ENCODE measurements at places on chromosomes 1 and 21.

DNA sequence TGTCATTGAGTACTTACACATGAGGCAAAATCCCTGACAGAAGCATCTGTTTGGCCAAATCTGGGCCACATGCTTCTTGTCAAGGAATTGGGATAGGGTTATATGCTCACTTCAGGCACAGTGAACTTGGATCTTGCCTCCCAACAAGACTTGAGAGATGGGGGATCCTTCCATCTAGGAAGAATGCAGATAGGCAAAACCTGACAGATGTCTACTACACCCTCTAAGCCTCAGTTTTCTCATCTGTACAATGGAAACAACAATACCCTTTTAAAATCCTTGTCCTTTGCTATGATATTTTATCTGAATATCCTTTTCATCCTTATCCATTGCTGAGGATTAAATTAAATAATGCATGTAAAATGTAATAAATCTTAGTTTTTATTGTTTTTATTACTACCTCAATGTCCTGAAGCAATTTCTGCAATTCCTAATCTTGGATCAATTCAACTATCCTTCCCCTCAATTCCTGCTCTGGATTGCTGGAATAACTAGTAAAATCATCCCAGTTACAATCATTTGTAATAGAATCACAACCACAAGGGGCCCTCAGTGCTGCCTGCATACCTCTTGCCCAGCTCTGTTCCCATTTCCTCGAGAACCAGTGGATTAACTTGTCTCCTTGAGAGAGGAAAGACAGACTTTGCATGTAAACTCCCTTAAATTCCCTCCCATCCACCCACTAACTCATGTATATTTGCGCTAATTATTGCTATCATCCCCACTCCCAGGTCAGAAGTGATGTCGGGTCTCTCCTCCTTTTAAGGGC lies 8.1 kb upstream of the XPR1 start:
- DNase-seq: no peak

DNA sequence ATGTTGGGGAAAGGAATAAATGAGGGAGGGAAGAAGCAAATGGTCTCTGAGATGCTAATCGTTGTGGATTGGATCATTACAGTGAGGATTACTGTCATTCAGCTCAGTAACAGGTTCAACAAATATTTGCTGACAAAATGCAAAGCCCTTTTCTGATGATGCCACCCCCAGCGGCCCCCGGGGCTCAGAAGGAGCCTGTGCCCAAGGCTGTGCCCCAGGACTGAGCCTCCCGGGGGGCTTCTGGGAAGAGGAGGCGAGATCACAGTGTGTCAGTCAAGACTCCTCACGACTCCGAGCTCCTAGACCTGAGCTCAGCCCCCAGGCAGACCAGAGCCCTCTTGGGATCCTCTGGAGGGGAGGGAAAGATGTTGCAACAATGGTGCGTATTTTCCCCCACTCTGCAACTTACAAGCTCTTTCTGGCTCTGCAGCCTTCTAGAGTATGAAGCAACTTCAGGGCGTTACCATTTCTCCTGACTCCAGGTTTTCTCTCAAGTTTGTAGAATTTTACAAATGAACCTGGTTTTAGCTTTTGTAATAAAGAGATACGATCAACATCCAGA lies 20.8 kb downstream of the EPHA8 start:
- DNase-seq: no peak

DNA sequence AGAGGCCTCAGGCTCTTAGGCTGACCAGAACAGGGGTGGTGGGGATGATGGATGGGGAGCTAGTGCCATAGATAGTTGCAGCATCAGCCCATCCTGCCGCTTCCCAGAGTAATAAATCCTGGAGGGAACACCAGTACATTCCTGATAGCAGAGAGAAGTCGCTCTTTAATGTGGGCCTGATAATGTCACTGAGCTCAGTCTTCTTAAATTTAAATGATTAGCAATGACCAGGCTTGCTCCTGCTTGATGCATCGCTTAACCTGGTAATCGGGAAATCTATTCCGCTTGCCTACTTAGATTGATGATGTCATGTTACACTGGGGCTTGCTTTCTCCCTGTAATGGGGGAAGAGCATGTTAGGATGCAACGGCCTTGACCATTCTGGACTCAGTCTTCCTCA lies 218.6 kb upstream of the PLXNA2 start:
- DNase-seq: no peak

DNA sequence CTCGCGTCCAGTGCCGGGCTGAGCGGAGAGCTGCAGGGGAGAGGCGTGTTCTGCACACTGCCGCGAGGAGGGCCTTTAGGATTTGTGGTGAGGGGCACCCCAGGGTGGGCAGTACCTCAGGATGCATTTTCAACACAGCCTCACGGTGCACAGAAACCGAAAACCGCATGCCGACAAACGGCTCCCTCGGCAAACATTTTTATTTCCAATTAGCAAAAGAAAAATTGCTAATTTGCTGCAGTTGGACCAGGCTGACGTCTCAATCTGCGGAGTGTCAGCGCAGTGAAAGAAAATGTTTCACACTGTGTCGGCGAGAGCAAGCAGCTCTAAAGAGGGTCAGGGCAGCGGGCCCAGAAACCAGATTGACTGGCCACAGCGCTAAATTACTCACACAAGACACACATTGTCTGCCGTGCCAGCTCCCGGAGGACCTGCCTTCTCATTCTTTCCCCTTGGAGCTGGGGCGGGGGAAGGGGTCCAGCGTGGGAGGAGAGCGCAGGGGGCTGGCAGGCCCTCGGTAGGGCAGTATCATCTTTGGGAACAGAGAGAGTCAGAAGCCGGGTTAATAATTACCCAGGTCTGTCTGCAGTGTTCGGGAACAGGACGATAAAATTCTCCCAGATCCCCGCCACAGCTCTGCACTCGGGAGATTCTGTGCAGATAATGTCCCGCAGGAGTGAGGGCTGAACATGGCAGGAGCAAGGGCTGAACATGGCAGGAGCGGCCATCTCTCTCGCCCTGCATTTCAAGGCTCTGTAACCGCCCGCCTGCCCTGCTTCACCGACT lies 150.2 kb downstream of the PRDM16 start:
- no peak for DNase-seq

DNA sequence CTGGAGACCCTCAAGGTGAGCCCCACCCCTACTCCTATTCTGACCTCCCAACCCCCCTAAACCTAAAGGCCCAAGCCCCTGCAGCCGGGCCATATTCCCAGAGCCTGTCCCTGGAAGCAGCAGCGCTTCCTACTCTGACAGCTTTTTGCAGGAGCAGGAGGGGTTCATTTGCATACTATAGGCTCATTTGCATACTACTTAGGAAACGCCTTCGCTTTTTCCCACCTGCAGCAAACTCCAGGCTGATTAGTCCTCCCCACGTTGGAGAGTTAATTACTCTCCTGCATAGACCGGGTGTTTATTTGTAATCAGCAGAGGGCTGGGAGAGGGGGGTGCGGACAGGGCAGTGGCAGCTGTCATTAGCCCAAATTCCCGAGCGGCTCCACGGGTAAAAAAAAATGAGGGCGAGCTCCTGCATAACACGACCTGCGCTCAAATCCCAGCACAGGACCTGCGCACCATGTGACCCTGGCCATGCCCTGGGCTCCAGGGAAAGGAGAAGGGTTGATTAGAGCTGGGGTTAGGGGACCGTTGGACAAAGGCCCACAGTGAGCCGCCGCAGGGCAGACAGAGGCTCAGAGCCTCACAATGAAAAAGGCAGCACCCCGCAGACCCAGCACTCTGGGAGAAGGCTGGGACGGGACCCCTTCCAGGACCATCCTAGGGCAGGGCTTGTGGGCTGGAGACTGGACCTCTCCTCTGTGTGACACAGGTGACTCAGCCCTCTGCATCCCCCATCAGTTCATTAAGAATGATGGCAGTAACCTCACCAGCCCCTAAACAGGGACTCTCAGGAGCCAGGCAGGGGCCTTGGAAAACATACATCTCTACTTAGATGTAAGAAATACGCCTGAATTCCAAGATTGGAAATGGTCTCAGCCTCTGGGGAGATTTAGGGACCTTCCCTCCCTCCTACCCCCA lies 9.9 kb upstream of the C1QA start:
- no peak for DNase-seq

GRCh38 chr1:64920941-64921589 lies 45.3 kb downstream of the JAK1 start:
- no peak for DNase-seq

DNA sequence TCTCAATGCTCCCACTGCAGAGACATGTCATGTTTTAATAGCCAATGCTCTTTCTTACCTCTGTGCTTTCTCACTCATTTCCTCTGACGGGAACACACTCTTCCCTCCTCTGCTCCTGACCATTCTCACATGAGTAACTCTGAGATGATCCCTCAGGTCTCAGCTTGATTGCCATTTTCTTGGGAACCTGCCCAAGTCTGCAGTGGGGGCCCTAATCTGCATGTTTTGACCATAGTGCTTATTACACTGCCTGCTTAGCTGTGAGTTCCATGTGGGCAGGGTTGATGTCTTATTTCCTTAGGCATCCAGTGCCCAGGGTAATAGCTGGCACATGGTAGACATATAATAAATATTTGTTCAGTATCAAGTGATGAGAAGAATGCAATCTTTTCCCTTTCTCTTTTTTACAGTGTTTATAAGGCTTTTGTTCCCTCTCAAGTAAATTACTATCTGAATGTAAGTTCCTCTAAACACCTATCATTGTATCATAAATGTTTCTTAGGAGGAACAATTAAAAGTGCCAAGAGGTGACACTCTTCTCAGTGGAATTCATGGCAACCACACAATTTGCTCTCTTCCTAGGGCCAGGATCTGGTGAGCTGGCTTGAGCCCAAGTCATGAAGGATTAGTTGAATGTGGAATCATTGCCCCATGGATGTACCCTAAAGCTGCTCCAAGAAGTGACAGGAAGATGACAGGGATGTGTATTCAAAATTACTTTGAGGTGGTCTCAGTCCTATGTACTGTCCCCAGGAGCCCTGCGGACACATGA lies 485.4 kb upstream of the USP24 start:
- no peak for DNase-seq

GRCh38 chr1:245679821-245680780 lies 525.3 kb downstream of the KIF26B start:
- DNase-seq: no peak

DNA sequence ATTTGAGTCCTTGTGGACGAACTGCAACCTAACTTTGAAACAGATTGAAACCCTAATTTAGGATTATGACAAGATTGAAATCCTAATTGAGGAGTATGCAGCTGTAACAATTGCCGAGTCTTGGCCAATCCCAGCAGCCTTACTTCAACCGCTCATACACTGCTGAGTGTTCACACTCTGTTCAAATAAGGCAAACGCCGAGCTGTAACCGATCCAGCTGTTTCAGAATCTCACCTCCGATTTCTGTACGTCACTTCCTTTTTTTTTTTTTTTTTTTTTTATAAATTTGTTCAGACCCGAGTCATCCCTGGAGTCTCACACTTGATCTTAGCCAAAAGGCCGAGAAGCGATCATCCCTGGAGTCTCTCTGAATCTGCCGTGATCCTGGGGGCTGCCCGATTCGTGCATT lies 22.3 kb upstream of the ATP5PO start:
- DNase-seq: no peak

DNA sequence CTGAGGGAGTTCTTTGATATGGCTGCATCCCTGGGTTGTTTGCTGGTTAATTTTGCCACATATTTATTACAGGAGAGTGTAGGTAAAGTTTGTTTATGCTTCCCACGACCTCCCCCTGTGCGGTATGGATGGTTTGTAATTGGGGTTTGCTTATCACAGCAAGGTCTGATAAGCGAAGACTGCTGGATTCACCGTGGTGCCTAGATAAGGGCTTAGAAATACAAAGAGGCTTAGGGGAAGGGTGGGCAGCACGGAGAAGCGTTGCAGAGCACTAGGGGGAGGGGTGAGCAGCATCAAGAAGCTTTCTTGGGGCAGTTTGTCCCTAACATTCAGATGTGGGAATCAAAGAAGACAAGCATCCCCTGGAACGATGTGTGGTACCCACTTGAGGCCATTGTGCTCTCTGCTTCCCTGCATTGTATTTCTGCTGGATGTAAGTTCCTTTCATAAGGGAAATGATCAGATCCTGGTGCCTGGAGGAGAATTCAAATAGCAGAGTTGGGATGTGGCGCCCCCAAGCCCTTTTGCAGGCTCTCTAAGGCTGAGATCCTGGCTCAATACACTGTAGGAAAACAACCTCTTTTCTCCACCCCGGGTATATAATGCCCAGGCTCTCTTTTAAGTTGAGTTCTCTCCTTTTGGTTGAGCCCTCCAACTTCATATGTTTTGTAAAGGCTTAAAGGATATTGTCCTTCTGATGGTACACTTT lies 598.1 kb upstream of the ADGRL4 start:
- no peak for DNase-seq

GRCh38 chr1:30284728-30285475 lies 438.5 kb downstream of the MATN1 start:
- no peak for DNase-seq

DNA sequence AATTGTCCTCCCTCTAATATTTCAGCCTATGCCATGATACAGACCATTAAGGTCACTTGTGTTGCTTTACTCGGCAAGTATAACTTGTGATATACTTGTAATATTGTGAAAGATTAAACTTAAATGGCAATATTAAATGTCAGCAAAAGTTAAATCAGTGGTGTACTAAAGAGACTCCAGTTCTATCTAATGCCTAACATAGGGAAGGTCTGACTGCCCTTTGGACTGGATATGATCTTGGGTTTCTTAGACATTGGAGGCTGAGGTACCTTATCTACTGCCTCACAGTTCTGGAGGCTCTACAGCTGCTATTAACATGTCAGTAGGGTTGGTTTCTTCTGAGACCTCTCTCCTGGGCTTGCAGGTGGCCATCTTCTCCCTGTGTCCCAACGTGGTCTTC lies 89.9 kb downstream of the MT1HL1 start:
- DNase-seq: no peak

GRCh38 chr1:200741551-200742207 lies 3.0 kb downstream of the CAMSAP2 start:
- no peak for DNase-seq

DNA sequence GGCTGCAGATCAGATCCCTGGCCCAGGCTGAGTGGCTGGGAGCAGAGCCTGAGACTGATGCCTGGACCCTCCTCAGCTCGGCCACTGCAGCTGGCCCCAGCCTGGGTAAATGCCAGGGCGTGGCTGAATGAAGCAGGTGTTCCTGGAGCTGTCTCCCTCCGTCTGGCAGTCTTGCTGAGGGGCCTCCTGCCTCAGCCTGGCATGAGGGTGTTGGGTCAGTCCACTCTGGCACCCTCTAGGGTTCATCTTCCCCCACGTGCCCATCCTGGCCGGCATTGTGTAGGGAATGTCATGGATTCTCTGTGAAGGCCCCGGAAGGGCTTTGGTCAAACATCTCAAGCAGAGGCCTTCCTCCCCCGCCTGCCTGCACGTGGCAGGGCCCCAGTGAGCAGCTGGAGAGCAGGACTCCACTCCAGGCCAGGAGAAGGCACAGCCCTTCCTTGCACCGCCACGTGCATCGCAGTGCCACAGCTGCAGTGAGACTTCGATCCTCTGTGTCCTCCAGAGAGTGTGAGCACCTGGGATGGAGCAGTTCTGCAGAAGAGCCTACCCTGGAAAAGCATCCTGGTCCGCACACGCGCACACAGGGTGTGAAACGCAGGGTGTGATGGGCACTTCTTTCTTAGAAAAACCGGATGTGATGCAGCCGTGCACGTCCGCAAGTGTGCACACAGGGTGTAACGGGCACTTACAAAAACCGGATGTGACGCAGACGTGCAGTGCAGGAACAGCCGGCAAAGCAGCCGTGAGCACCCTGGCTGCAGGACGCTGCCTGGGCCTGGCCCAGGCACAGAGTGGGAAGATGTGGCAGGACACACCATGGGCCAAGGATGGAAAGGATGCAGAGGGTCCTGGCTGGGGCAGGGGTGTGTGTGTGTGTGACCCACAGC lies 4.6 kb upstream of the KRTAP10-4 start:
- no peak for DNase-seq

All from DMS153 (cell line).